ENCODE measurements at places on chromosomes 4 and X. TPM values are rescaled to one million over a fixed set of nuclear protein-coding genes. Genes with fewer than 3 reads are reported as not detected.

Gene DGKQ
- total RNA-seq: 32.4 TPM

Gene IL13RA1
- total RNA-seq: 0.69 TPM

Gene KLHL15
- 14.3 TPM for total RNA-seq

Gene NRK
- not detected for total RNA-seq

Gene GAGE2A
- total RNA-seq: not detected

Gene STS
- total RNA-seq: 1.4 TPM

Gene TMEM154
- 21.9 TPM for total RNA-seq

Gene CTSO
- 7.6 TPM for total RNA-seq

Gene KCNIP4
- not detected for total RNA-seq

Gene CLDN24
- not detected for total RNA-seq

Gene TEX11
- not detected for total RNA-seq

Gene PPBP
- total RNA-seq: not detected

Gene NSUN7
- total RNA-seq: 0.25 TPM

Gene TNIP3
- 3.8 TPM for total RNA-seq

Gene SPRY1
- 51.3 TPM for total RNA-seq

Gene ZCCHC18
- 13.5 TPM for total RNA-seq

GRCh38 chr4:158347556-158347955, 137.3 kb downstream of the TMEM144 start:
- DNase-seq: no peak
- no peak overlapping the region for H3K27ac ChIP-seq
- H3K36me3 ChIP-seq: no peaks in the 10 kb centered on the region
- no peak overlapping the region for H3K4me3 ChIP-seq
- no peaks in the 10 kb centered on the region for H3K27me3 ChIP-seq

DNA sequence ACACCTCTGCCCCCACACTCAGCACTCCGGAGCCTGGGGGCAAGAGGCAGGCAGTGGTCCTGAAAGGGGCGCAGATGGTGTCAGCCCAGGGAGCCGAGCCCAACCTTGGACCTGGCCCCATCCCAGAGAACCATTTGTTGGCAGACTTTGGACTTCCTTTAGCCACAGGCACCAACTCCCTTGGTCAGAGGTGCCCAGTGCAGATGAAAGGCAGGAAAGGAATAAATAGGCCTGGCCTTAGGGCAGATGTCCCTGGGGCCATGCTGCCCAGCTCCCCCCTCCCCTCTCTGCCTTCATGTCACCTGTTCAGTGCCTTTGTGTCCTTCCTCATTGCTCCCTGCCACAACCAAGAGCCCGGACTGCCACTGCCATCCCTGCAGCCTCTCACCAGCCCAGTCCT, 52.8 kb downstream of the SEL1L3 start:
- H3K27me3 ChIP-seq: no peaks in the 10 kb centered on the region
- H3K4me1 ChIP-seq: no peaks in the 10 kb centered on the region
- peak overlapping the region; percentile 40 for H3K27ac ChIP-seq

- DNase-seq: no peak
- no peak overlapping the region for H3K4me3 ChIP-seq
- no peaks in the 10 kb centered on the region for H3K27me3 ChIP-seq
- H3K27ac ChIP-seq: no peak overlapping the region
These were observed 2045.7 kb upstream of the TENM3 start for GRCh38 chr4:180197471-180197870.

GRCh38 chr4:153366486-153366885, 22.0 kb downstream of the MND1 start:
- H3K4me3 ChIP-seq: no peak overlapping the region
- no peaks in the 10 kb centered on the region for H3K27me3 ChIP-seq
- peaks cover 16% of the 10 kb centered on the region for H3K4me1 ChIP-seq
- no peak for DNase-seq

- H3K27me3 ChIP-seq: no peaks in the 10 kb centered on the region
- no peaks in the 10 kb centered on the region for H3K4me1 ChIP-seq
- no peak overlapping the region for H3K27ac ChIP-seq
- no peak for DNase-seq
These were observed 922.5 kb downstream of the RPA4 start for GRCh38 chrX:97806238-97806637.

- no peaks in the 10 kb centered on the region for H3K36me3 ChIP-seq
- no peak overlapping the region for H3K4me3 ChIP-seq
- H3K27ac ChIP-seq: no peak overlapping the region
- H3K4me1 ChIP-seq: no peaks in the 10 kb centered on the region
- peaks cover 5% of the 10 kb centered on the region for H3K27me3 ChIP-seq
These were observed 52.4 kb upstream of the MMAA start for GRCh38 chr4:145566768-145567167.

GRCh38 chr4:41506130-41506529, 31.8 kb upstream of the LIMCH1 start:
- H3K27me3 ChIP-seq: no peaks in the 10 kb centered on the region
- no peak for DNase-seq
- H3K4me3 ChIP-seq: no peak overlapping the region
- no peaks in the 10 kb centered on the region for H3K4me1 ChIP-seq

- peaks cover 6% of the 10 kb centered on the region for H3K27me3 ChIP-seq
- no peak overlapping the region for H3K4me3 ChIP-seq
- no peak overlapping the region for H3K27ac ChIP-seq
- H3K36me3 ChIP-seq: no peaks in the 10 kb centered on the region
- no peak for DNase-seq
These were observed 146.3 kb upstream of the CHRDL1 start for GRCh38 chrX:110941906-110942305.

- H3K4me3 ChIP-seq: peak overlapping the region; percentile 27
- no peaks in the 10 kb centered on the region for H3K36me3 ChIP-seq
- peaks cover 10% of the 10 kb centered on the region for H3K4me1 ChIP-seq
- peak; percentile 59 for DNase-seq
- peaks cover 7% of the 10 kb centered on the region for H3K27me3 ChIP-seq
These were observed 13.3 kb upstream of the IL3RA start for GRCh38 chrX:1323315-1323714.

- peaks cover 15% of the 10 kb centered on the region for H3K4me1 ChIP-seq
- no peaks in the 10 kb centered on the region for H3K27me3 ChIP-seq
- H3K27ac ChIP-seq: peak overlapping the region; percentile 17
- no peak overlapping the region for H3K4me3 ChIP-seq
- DNase-seq: no peak
These were observed 27.7 kb upstream of the TADA2B start for GRCh38 chr4:7015383-7016035.

GRCh38 chr4:152920768-152921167, 15.4 kb upstream of the FHDC1 start:
- H3K4me1 ChIP-seq: no peaks in the 10 kb centered on the region
- peaks cover 22% of the 10 kb centered on the region for H3K36me3 ChIP-seq
- peaks cover 3% of the 10 kb centered on the region for H3K27me3 ChIP-seq
- no peak for DNase-seq
- H3K27ac ChIP-seq: no peak overlapping the region

GRCh38 chrX:102959471-102959870, 22.4 kb downstream of the RAB40AL start:
- no peaks in the 10 kb centered on the region for H3K27me3 ChIP-seq
- H3K4me1 ChIP-seq: no peaks in the 10 kb centered on the region
- no peak overlapping the region for H3K4me3 ChIP-seq
- no peak for DNase-seq
- no peak overlapping the region for H3K27ac ChIP-seq

GRCh38 chr4:185254434-185254833, 45.0 kb downstream of the SNX25 start:
- H3K4me3 ChIP-seq: no peak overlapping the region
- H3K27ac ChIP-seq: no peak overlapping the region
- H3K36me3 ChIP-seq: peaks cover 17% of the 10 kb centered on the region
- H3K4me1 ChIP-seq: peaks cover 21% of the 10 kb centered on the region

DNA sequence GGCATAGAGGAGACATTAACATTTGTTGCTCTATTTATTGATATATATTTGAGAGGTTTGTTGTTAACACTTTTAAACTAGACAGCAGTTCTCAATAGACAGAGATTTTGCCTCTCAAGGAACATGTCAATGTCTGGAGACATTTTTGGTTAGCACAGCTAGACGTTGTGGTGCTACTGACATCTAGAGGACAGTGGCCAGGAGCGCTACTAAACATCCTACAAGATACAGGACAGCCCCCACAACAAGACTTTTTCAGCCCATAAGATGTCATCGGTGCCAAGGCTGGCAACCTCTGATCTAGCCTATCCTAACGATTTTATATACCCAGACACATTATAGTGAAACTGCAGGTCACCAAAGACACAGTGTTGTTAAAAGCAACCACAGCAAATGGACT, 18.4 kb upstream of the CTSO start:
- H3K27ac ChIP-seq: no peak overlapping the region
- H3K36me3 ChIP-seq: no peaks in the 10 kb centered on the region

- H3K36me3 ChIP-seq: no peaks in the 10 kb centered on the region
- H3K27me3 ChIP-seq: peaks cover 11% of the 10 kb centered on the region
- H3K27ac ChIP-seq: no peak overlapping the region
- H3K4me1 ChIP-seq: no peaks in the 10 kb centered on the region
These were observed 15.4 kb downstream of the STOX2 start for GRCh38 chr4:183920512-183920911.

GRCh38 chrX:39769748-39770147, 328.0 kb downstream of the BCOR start:
- H3K27me3 ChIP-seq: no peaks in the 10 kb centered on the region
- DNase-seq: no peak
- H3K4me3 ChIP-seq: no peak overlapping the region

DNA sequence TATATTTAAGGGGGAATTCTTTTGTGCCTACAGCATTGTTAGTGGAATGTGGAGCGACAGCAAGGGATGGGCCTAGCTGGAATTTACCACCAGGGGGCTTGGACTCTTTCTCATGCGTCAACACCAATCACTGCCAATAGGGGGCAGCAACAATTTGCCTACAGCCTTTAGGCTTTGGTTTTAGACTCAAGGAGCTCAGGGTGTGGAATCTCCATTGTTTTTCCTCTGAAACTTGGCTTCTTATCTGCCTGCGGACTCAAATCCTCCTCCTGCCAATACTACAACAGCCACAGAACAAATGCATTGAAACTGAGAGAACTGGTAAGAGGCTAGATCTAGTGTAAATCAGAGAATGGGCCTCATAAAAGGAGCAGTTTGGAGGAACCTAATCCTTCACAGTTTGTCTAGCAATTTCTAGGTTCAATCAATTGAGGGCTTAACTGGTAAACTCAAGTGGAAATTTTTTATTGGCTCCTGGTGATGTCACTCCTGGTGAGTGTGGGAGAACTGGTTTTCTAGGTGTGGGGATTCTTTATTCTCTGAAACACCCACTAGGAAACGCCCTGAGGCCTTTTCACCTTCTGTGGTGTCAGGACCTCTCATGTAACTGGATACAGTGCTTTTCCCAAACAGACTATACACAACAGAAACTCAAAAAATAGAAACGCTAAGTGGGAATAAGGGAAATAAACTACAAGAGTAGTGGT, 27.9 kb upstream of the TMSB4X start:
- H3K27ac ChIP-seq: peak overlapping the region; percentile 90
- H3K36me3 ChIP-seq: no peaks in the 10 kb centered on the region
- H3K4me1 ChIP-seq: peaks cover 38% of the 10 kb centered on the region
- peak; percentile 55 for DNase-seq
- peak overlapping the region; percentile 73 for H3K4me3 ChIP-seq

- H3K4me1 ChIP-seq: no peaks in the 10 kb centered on the region
- no peak overlapping the region for H3K4me3 ChIP-seq
- H3K27ac ChIP-seq: peak overlapping the region; percentile 30
These were observed 65.3 kb downstream of the EFNB1 start for GRCh38 chrX:68894142-68894512.
